HL-60 (cell line): ENCODE measurements at places on chromosomes 7 and 10.

GRCh38 chr10:12194752-12195271, 879 bp downstream of the NUDT5 start:
- no peak for DNase-seq

DNA sequence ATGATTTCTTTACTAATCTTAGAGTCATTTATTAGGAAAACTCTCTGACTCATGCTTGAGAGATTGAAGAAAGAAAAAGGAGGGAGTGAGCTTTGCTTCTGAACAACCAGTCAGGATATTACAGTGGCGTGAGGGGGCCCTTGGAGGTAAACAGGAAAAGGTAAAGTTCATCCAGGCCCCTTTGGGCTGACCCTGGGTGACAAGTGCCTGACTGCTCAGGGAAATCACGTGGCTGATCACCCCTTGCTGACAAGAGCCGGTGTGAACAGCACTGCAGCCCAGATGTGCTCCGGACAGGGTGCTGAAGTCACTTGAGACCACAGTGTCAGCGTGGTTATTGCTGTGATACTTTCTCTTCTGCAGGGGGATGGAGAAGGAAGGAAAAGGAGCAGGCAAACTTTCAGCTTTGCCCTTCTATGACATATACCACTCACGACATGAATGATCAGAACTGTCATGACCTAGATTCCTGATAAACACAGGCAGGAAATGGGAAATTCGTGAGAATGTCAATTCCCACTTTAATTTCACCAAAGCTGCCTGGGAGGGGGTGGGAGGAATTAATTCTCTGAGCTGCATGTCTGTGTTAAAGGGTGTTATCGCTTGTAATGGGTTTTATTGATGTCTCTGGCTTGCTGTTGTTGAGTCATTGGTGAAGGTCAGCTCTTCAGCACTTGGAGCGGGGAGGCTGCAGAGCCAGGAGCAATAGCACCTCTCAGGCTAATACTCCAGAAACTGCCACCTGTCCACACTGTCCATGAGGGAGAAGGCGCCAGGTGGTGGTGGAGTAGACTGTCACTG, 139.8 kb upstream of the AOAH start:
- DNase-seq, result no peak

DNA sequence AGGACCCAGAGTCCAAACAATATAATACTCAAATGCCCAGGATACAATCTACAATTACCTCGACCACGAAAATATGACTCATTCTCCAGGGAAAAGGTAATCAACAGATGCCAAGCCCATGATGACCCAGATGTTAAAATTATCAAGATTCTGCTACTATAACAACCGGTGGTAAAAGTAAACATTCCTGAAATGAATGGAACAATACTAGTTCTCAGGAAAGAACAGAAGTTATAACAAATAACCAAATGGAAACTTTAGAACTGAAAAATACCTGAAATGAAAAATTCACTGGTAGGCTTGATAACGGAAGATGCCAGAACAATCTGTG, 34.1 kb upstream of the GUSB start:
- no peak for DNase-seq

GRCh38 chr7:73872056-73872908, 11.3 kb downstream of the TMEM270 start:
- no peak for DNase-seq
